ENCODE measurements at places on chromosomes 2 and 18.
A peak's percentile ranks its signal among the peaks of the same experiment; 100 is the strongest.

GRCh38 chr2:19659024-19659792 is 242.6 kb downstream of the TTC32 start:
- no peak for DNase-seq

GRCh38 chr2:230657462-230657861 is 55.2 kb upstream of the CAB39 start:
- no peak for DNase-seq

GRCh38 chr2:61016392-61017002 is 1.0 kb upstream of the PEX13 start:
- DNase-seq: no peak

- DNase-seq: no peak
Observed at GRCh38 chr2:170245312-170245711, 67.4 kb downstream of the MYO3B start.

DNA sequence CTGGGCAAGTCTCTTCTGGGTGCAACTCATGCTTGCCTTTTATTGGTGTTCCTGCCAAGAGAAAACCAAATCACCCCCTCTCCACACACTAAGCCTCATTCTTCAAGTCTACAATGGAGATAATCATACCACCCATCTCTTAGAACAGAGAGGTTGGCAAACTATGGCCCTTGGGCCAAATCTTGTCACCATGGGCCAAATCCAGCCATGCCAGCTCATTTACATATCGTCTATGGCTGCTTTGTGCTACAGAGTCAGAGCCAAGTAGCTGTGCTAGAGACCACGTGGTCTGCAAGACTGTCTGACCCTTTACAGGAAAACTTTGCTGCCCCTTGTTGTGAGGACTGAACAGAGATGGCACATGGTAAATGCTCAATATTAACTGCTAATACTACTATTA is 270.3 kb upstream of the PARD3B start:
- no peak for DNase-seq

DNA sequence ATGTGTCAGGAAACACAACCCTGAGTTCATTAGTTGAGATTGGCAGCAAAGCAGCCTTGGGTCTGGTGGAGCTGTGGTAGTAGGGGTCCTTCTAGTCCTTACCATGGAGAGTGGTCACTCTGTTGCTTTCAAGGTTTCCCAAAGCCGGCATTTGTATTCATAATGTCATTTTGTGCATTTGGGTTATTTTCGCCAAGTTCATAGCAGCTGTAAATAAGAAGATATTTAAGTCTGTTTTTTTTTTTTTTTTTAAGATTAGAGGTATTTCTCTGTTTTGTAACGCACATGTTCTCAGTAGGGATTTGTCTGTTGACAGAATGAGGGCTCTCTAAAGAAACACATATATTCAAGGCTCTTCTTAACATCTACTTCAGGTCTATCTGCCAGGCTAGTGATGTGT is 114.1 kb downstream of the PRPF40A start:
- DNase-seq: no peak

- DNase-seq: no peak
Observed at GRCh38 chr2:164055623-164056022, 319.8 kb upstream of the FIGN start.

GRCh38 chr18:37634516-37634915 is 68.9 kb upstream of the CELF4 start:
- DNase-seq: no peak

DNA sequence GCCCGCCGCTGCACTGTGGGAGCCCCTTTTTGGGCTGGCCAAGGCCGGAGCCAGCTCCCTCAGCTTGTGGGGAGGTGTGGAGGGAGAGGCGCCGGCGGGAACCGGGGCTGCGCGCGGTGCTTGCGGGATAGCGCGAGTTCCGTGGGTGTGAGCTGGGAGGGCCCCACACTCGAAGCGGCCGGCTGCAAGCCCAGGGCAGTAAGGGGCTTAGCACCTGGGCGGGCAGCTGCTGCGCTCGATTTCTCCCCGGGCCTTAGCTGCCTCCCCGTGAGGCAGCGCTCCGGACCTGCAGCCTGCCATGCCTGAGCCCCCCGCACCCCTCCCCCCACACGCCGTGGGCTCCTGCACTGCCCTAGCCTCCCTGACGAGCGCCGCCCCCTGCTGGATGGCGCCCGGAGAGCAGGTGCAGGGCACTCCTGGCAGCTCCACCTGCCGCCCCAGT is 124.4 kb downstream of the CCDC178 start:
- no peak for DNase-seq

GRCh38 chr18:77539860-77540259 is 290.2 kb downstream of the GALR1 start:
- no peak for DNase-seq

DNA sequence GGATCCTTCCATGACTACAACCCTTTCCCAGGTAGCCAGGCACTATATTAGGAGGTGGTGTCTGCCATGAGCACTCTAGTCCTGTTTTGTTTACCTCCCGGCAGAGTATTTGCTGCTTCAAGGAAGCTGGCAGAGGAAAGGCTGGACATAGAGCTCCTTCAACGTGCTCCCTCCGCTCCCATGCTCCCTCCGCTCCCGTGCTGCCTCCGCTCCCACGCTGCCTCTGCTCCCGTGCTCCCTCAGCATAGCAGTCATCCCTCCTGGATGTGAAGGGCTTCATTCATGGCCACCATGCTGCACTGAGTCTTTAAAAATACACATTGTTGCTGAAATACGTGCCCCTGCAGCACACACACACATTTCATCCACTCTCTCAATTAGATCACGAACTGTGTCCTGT is 181.9 kb upstream of the MYT1L start:
- DNase-seq: no peak

- peak; percentile 79 for DNase-seq
Observed at GRCh38 chr2:6828299-6828584, 37.5 kb downstream of the CMPK2 start.

- DNase-seq: no peak
Observed at GRCh38 chr2:29114586-29114945, 649 bp upstream of the CLIP4 start.

DNA sequence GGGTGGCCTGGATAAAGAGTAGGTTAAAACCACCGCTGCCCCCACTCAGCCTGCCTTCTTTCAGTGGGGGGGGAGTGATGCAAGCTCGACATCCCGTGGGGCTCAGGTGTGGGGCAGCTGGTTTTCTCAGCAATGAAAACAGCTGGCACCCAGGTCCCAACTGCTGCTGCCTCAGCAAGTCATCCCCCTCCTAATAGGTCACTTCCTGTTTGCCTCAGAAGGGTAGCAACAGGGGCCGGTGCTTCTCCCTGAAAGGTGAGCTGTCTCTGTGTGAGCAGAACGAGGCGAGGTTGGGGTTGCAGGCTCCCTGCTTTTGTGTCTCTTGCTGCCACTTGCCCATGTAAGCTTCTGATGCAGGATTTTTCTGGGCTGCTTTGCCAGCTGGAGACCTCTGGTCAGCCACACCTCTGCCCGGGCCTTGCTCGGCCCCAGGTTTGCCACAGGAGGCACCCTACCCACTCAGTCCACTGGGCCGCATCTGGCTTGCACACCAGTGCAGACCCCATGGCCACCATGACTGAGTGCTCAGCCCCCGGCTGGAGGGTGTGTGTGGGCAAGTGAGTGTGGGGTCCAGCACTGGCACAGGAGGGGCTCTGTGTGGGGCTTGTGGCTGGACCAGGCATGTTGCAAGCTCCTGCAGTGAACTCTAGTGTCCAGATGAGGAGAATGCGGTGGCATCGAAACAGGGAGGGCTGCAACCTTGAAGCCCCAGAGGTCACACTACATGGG is 11.5 kb upstream of the ASB1 start:
- DNase-seq: no peak

- DNase-seq: no peak
Observed at GRCh38 chr18:5237083-5237722, 40.1 kb upstream of the AKAIN1 start.

DNA sequence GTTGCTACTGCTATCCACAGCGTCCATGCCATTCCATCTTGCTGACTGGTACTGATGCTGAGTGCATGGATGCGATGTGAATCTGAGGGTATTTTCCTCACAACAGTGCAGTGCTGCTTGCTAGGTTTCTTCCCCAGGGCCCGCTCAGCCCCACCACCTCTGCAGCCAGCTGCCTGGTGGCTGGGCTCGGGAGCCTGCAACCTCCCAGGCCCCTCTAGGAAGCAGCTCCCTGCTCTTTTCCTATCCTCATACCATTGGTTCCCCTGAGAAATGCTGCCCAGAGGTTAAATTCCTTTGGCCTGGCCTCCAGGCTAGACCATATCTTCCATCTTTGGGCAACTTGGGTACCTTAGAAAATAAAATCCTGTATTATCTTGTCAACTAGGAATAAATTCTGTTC is 413.6 kb downstream of the TGIF1 start:
- DNase-seq: no peak

- DNase-seq: no peak
Observed at GRCh38 chr2:168809537-168809936, 7.1 kb downstream of the NOSTRIN start.

- no peak for DNase-seq
Observed at GRCh38 chr2:219542931-219543595, 546 bp downstream of the CHPF start.

- DNase-seq: no peak
Observed at GRCh38 chr18:40222776-40223175, 1732.3 kb upstream of the PIK3C3 start.

- DNase-seq: peak; percentile 60
Observed at GRCh38 chr2:113283704-113284284, 5.1 kb upstream of the PAX8 start.

DNA sequence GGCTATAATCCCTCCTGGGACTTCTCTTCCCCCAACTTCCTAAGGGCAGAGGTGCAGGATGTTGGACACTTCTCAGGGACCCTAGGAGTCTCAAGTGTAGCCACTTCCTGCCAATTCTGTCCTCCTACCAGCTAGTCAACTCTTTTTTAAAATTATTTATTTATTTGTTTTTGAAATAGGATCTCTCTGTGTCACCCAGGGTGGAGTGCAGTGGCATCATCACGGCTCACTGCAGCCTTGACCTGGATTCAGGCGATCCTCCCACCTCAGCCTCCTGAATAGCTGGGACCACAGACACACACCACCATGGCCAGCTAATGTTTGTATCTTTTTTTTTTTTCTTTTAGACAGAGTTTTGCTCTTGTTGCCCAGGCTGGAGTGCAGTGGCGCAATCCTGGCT is 11.5 kb downstream of the SFTPB start:
- no peak for DNase-seq

- no peak for DNase-seq
Observed at GRCh38 chr2:180751306-180751920, 229.0 kb upstream of the UBE2E3 start.

DNA sequence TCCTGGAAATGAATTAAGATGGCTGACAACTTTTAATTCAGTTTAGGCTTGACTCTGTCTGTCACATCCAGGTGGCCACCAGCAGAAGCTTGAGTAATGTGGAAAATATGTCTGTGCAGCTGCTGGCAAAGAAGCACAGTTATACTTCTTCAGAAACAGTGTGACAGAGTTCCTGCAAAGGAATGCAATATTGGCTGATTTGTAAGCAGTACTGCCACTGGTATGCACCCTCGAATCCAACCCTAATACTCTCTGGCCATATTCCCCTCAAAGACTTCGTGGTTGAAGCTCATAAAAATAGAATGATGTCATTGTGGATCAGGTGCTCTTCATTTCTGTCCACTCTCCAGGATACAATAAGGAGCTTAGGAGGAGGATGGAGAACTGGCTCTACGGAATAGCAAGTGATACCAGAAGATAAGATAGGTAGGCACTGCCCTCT is 86.2 kb downstream of the METTL8 start:
- DNase-seq: peak; percentile 21

DNA sequence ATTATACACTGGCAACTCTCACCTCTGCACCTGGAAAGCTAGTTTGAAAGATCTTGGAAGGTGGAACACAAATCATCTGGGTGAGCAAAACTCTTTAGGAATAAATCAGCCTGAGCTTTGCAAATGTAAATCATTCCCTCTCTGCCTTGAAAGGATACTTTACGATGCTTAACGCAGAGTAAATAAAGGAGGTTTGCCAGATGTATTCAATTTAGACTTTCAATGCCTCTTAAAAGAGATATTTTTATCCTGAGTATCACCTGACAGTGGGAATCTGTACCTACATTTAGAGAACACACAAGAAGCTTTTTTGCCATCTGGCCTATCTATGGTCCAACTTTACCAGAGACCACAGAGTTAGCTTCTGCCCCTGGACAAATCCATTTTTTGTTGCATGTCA is 983.2 kb upstream of the CDH2 start:
- DNase-seq: no peak

- DNase-seq: no peak
Observed at GRCh38 chr18:5895299-5895875, at the start of gene TMEM200C. TSS of gene TMEM200C (minus strand) at chr18:5895522. CDS start at chr18:5892063, 3,459 bp downstream.

DNA sequence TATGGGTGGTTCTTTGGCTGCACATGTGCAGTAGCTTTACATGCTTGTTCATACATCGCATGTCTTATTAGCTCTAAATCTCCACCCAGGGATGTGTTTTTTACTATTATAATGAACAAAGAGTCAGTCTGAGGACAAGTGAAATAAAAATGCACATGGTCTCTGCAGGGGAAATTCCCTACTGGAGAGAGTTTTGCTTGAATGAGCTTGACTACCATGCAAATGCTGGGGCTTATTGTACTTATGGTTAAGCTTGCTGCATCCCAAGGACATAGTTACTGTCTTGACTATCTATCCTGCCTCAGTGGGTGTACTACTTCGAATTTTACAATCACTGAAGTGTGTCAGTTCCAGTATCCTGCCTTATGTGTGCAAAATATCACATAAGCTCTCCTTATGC is 362.7 kb downstream of the TDRD15 start:
- DNase-seq: no peak

DNA sequence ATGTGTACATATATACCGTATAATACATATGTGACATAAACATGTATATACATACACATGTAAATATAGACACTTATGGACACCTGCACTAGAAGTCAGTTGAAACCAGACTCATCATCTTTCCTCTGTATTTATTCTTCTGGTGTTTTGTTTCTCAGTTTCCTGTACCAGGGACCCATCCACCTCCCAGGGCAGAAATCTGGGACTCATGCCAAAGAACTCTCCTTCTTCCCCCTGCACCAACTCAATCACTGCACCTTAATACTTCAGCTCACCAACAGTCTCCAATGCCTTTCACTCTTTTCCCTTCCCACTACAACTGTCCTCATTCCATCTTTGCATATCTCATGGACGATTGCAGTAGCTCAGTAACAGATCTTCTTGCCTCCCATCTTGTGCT is 428.0 kb downstream of the FBXO15 start:
- DNase-seq: no peak

- no peak for DNase-seq
Observed at GRCh38 chr2:146417942-146418341, 1426.9 kb upstream of the ACVR2A start.
